Suppressor macrophage treated with lipopolysaccharide for 1 hour (primary cell): ENCODE measurements at places on chromosomes 11 and 22.

- no peak for DNase-seq
Measured at GRCh38 chr11:127590314-127590713, 589.7 kb upstream of the KIRREL3 start.

GRCh38 chr11:94154095-94154856 lies 25.6 kb downstream of the PANX1 start:
- DNase-seq, result no peak

DNA sequence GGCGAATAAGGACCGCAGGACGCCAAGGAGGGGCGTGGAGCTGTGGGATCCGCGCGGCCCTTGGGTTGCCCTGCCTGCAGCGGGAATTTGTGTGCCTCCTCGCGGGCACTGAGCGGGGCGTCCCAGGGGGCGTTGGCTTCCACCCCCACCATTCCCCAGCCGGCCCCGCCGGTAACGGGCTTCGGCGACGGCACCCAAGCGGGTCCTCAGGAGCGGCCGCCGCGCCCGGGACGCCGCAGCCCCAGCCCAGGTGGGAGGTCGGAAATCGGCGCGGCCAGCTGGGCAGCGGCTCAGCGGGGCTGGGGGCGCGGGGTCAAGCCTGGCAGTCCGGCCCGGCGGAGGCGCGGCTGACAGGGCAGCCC lies 320 bp downstream of the CLTCL1 start:
- DNase-seq, result peak; percentile 45

GRCh38 chr11:2383852-2384804 lies 7.0 kb downstream of the CD81 start:
- DNase-seq, result no peak

DNA sequence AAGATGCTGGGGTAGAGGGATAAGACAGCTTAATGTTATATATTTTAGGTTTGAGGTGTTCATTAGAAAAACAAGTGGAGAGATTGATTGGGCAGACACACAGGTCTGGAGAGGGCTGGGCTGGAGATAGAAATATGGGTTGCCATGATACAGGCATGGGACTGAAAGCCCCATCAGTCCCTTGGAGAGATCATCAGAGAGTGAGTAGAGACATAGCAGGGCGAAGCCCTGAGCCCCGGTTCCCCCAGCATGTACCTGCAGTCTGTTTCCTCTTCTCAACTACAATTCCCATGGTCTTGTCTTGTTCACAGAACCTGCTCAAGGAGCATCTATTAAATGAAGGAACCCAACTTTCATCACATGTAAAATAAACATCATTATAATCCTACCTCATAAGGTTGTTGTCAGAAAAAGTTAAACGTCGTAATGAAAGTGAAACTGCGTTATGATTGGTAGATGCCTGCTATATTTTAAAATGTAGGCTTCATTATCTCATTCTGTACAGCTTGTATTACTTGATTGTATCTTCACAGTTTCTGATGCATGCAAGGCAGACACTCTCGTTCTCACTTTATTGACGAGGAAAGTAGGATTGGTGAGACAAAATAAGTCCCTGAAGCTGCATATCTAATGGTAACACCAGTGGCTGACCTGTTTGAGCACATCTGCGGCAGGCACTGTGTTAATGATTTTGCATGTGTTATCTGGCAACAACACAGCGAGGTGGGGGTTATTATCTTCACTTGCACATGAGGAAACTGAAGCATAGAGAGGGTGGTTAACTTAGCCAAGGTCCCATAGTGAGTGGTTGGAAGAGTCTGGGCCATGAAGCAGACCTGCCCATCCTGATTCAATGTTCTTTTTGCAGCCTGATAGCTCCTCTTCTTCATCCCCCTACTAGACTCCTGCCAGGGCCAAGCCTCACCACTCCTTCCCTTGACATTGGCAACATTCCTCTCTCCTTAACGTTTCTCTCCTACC lies 63.5 kb downstream of the ENDOD1 start:
- no peak for DNase-seq

GRCh38 chr11:78572394-78572793 lies 2.3 kb downstream of the NARS2 start:
- DNase-seq, result no peak

DNA sequence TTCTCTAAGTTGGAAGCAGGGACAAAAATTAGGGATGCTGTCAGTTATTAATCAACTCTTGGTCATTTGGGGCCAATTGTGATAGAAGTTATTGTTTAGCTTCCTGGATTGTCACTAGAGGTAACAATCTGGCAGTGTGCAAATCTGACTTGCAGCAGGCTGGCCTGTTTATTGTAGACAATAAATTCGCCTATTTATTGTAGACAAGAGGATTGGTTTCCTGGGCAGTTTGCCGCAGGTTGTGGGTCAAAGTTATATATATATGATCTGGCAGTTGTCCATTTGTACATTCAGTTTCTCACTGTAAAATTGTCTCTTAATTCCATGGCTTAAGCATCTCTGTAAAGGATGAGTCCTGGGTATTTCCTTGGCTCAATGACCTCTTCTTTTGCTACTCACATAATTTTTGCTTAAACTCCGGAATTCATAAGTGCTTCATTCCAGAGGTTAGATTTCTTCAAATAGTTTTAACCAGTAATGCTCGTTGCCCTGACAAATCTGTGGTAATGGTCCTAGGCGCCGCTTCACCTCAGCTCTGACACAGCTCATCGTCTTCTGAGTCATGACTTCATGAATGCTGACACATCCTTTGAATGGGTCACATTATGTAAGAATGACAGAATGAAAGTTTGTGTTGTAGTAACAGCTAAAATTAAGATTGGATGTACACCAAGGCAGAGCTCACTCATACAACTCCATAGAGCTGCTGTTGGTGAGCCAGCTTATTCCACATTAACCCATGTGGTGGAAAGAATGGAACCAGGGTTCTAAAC lies 7.8 kb upstream of the MMP3 start:
- DNase-seq, result no peak

DNA sequence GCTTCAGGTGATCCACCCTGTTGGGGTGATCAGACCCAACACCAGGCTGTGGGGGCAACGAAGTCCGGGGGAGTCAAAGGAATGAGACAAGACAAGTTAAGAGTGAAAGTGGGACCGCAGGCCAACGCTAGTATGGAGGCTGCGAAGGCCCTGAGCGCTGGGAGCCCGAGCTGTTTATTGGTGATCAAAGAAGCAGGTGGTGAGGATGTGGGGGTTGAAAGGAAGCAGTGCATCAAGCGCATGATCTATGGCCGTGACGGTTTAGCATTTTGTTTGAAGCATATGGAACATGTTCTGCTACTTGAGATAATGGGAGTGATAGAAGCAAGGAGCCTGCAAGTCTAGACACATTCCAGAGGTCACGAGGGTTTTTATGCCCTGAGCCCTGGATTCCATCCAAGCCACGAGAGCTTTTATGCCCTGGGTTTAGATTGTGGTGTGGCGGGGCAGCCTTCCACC lies 49.5 kb downstream of the MCHR1 start:
- no peak for DNase-seq

DNA sequence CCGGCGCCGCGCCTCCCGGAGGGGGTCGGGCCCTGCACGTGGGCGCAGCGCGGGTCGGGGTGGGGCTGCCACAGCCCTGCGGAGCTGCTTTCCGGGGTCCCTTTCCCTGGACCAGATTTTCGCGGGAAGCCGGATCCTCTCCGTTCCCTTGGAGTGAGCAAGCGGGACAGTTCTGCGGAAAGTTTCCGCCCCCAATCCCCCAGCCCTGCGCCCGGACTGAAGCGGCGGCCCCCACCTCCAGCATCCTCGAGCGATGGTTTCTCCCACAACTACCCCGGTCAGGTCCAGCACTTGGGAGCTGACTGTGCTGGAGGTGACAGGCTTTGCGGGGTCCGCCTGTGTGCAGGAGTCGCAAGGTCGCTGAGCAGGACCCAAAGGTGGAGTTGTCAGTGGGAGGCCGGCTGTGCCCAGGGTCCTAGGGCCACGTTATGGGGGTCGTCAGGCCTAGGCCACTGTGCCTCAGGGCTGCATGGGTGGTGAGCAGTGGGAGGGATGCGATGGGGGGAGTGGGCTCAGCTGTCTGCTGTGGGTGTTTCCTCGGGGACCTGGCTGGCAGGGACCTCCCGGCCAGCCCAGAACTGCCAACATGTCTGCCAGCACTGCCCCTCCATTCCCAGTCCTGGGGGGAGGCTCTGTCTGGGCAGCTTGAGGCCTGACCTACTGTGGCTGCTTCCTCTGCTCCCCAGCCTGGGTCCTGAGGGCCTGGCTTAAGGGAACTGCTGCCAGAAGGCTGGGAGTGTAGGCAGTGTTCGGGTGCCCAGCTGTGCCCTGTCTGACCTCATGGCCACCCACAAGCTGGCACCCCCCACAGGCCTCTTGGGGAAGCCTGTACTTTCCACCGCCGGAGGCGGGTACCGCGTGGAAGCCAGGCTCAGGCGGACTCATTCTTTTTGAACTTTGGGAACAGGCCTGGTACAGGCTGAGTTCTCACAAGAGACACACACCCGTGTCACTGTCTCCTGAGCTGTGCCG lies 726 bp downstream of the ST3GAL4 start:
- DNase-seq, result peak; percentile 98

DNA sequence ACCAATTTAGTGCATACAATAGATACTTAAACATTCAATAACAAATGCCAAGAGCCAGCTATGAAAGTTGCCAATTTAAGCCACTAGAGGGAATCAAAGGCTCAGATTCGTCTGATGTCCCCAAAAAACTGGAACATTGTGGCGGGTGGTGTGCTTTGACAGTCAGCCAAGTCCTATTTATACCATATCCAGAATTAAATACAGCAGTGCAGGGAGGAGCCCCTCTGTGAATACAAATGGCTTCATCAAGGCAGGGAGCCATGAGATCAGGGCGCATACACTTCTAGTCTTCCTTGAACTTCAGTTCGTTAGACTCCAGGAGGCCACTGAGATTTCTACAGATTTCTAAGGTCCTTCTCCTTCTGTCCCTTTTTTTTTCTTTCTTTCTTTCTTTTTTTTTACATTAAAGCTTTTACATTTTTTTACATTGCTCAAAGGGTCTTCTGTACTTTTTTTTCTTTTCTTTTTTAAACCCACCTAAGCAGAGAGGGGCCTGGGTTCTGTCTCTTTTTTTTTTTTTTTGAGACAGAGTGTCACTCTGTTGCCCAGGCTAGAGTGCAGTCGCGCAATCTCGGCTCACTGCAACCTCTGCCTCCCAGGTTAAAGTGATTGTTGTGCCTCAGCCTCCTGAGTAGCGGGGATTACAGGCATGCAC lies 41.5 kb upstream of the HSPA8 start:
- peak; percentile 64 for DNase-seq

GRCh38 chr22:19877626-19878339 lies 23.1 kb upstream of the GNB1L start:
- DNase-seq, result no peak

DNA sequence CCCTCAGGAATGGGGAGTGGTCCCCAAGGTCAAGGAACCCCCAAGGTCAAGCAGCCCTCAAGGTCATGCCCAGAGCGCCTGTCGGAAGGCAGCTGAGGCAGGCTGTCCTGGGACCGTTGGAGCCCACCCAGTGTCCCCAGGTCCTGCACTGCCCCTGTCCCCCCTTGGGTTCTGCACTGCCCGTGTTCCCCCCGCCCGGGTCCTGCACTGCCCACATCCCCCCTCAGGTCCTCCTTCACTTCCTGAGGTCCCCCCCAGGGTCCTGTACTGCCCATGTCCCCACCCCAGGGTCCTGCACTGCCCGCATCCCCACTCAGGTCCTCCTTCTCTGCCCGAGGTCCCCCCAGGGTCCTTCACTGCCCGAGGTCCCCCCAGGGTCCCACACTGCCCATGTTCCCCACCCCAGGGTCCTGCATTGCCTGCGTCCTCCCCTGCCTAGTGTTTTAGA lies 1073.0 kb downstream of the BRD1 start:
- no peak for DNase-seq

DNA sequence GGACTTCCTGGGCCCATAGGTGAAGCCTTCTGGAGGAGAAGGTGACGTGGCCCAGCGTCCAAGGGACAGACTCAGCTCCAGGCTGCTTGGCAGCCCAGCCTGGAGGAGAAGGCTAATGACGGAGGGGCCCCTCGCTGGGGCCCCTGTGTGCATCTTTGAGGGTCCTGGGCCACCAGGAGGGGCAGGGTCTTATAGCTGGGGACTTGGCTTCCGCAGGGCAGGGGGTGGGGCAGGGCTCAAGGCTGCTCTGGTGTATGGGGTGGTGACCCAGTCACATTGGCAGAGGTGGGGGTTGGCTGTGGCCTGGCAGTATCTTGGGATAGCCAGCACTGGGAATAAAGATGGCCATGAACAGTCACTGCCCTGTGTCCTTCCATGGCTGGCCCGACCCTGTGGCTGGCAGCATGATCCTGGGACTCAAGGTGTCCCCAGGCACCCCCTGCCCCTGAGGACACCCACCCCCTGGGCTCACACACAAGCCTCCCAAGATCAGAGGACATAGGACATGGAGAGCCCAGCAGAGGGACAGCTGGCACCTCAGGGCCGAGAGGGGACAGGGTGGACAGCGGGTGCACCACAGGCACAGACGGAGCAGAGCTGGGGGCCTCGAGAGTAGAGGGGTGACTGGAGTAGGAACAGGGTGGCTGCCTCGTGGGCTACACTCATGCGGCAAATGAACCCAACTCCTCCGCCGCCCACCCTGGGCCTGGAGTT lies 10.1 kb downstream of the SIGIRR start:
- DNase-seq, result no peak

DNA sequence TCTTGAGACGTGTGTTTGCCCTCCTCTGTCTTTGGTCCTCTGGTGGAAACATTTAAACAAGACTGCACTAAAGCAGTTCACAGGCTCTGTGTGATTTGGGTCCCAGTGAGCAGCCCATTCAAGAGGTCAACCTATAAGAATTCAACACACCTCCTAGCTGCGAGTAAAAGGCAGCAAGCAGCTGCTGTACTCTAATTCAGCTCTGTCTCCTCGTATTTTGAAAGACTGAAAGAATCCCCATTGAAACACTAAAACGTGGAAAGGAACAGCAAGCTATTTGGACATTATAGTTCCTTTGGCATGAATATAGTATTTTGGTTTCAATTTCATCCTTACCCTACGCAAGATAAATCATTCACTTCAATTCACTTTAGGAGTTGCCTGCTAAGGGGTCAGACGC lies 1046.7 kb downstream of the DLG2 start:
- DNase-seq, result no peak

DNA sequence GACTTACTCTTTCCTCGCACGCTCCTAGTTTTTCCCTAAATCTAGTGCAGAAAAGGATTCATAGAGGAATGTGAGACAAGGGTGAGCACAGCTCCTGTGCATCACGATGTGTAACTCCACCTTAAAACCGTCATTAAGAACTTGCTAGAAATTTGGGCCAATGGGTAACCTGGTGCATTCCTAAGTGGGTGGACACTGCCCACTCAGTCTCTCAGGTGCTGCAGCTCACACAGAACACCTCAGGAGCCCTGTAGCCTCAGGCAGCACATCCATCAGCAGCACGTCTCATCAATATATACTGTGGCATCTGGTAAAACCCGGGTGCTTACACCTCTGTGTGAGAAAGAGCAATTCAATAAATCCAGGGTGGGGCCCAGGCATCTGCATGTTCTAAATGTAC lies 12.4 kb downstream of the POU2AF3 start:
- DNase-seq, result no peak

DNA sequence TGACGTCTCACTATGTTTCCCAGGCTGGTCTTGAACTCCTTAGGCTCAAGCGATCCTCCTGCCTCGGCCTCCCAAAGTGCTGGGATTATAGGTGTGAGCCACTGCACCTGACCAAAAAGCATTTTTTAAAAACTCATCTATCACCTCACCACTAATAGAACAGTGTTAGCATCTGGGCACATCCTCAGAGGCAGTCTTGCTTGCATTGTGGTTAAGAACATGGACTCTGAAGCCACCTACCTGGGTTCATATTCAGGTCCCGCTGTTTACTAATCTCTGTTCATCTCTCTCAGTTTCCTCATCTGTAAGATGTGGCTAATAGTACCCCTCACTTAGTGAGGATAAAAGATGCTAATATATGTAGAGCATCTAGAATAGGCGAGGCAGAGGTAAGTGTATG lies 90.6 kb downstream of the PACS1 start:
- no peak for DNase-seq
